Astrocyte (in vitro differentiated cells and primary cell): ENCODE measurements at places on chromosomes 5 and 9.
A peak's percentile ranks its signal among the peaks of the same experiment; 100 is the strongest.

DNA sequence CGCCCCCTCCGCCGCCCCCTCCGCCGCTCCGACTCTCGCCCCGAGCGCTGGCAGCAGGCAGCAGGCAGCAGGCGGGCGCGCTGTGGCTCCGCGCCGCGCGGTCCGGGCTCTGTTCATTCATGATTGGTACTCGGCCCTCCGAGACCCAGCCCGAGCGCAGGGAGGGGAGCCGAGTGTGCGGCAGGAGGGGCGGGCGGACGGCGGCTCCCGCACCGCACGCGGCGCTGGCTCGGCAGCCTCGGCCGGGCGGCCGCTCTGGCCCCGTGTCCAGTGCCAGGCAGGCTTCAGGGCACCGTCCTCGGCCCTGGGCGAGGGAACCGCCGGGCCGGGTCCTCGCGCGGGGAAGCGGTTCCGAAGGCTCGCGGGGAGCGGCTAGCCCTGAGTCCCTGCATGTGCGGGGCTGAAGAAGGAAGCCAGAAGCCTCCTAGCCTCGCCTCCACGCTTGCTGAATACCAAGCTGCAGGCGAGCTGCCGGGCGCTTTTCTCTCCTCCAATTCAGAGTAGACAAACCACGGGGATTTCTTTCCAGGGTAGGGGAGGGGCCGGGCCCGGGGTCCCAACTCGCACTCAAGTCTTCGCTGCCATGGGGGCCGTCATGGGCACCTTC lies at the start of gene KCNIP1:
KCNIP1 (plus strand) TSS at position 31 of the 607 bp plus-strand sequence.
- DNase-seq: no peak

- peak; percentile 61 for DNase-seq
Observed at GRCh38 chr5:17221843-17222636, 4.6 kb downstream of the BASP1 start.

- DNase-seq: no peak
Observed at GRCh38 chr9:78443946-78444345, 147.0 kb downstream of the PSAT1 start.

DNA sequence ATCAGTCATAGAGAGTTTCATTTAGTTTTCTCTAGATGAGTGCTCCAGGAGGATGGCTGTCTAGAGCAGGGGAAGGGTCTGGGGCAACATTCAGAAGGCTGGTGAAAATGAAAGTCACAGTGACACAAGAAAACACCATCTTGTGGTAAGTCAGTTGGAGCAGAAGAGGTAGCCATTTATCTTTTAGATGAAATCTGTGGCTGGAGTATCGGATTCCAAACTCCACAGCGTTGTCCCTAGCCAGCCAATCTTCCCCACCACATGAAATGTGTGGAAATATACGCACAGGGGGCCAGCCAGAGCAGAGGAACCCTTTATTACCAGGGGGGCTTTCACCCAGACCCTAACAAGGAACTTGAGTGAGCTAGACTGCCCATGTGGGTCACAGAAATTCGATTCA lies 15.9 kb upstream of the TNFAIP8 start:
- no peak for DNase-seq

GRCh38 chr9:8419596-8420275 lies 620.2 kb upstream of the DMAC1 start:
- DNase-seq: peak; percentile 29

- DNase-seq: no peak
Observed at GRCh38 chr5:10649666-10650380, 86.0 kb downstream of the ANKRD33B start.

GRCh38 chr5:94802450-94802849 lies 184.0 kb downstream of the SLF1 start:
- no peak for DNase-seq

DNA sequence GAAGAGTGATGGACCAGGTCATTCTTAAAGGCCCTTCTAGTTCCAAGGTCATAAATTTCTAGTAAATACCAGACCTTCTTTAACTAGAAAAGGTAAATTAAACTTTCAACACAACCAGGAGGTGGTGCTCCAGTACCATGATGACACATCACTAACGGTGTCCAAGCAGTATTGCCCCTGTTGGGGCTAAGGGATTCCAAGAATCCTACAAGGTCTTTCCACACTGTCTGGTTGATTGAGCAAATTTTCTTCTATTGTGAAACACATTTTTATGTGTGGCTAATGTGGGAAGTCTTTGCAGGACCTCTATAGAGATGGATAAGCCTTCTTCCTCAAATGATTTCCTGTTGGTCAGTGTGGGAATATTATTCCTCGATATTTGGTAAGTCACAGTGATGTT lies 459.6 kb upstream of the PAPPA start:
- peak; percentile 86 for DNase-seq

DNA sequence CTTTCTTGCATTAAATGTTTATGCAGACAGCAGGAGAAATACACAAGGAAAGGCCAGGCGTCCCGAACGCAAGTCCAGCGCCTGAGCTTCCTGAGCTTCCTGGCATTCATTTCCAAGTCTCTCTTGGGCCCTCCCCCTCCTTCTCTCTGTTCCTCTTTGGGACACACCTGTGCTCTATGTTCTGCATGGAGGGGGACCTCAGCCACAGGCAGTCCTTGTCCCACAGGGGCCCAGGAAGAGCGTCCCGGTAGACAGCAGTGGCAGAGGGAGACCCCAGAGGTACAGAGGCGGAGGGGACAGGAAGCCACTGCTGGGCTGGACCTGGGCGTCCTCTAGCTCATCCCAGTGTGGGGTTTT lies 221.3 kb downstream of the C9orf50 start:
- no peak for DNase-seq

- no peak for DNase-seq
Observed at GRCh38 chr5:94274707-94275106, 343.7 kb downstream of the KIAA0825 start.

GRCh38 chr5:116370149-116370548 lies 204.5 kb downstream of the SEMA6A start:
- DNase-seq: peak; percentile 15

DNA sequence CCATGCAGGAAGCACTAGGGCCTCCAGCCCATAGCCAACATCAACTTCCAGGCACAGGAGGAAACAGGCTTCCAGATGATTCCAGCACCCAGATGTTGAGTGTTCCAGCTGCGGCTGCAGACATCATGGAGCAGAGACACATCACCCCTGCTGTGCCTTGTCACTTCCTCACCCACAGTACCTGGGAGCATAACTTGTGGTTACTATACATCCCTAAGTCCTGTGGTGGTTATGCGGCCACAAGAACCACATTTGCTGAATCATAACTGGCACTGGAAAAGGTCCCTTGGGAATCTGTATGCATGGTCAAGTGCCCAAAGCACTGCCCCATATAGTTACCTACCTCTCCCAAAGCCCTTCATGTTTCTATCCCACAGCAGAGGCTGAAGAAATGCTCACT lies 56.6 kb downstream of the WHRN start:
- DNase-seq: peak; percentile 49

DNA sequence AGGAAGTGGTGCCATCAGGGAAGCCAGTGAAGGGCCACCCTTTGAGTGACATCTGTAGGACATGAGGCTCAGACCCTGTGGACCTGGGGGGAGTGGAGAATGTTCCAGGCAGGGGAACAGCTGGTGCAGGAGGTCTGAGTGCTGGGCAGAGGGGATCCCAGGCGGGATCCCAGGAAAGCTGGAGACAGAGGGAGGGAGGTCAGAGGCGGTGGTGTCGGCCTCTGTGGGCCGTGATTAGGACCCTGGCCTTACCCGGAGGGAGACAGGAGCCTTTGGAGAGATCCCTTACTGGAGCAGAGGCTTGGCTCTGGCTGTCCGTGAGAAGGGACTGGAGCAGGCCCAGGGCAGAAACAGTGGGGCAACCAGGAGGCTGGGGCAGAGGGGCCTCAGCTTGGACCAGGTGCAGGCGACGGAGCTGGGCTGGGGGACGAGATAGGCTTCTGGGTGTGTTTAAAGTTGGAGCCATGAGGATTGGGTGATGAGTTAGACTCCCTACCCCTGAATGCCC lies 12.1 kb upstream of the GRHPR start:
- no peak for DNase-seq

DNA sequence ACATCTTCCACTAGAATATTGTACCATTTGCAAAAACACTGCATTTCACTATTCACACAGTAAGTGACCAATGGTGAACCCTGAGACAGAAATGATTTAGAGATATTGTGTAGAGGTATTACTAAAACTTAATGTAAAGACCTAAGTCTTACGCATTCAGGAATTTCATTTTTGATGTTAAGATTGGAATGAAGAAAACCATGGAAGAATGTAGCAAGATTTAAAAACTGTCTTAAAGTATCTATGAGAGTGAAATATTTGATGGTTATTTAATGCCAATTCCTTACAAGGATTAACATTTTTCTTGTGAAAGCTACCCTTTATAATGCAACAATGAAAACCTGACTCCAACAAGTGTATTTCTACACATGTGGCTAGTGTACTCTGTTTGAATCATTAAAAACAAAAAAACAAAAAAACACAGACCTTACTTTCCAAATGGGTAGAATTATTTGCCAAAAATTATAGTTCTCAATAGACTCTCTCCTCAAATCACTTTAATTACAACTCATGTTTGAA lies 172.0 kb downstream of the NNT start:
- no peak for DNase-seq

GRCh38 chr5:86837610-86838009 lies 219.9 kb downstream of the COX7C start:
- peak; percentile 18 for DNase-seq

DNA sequence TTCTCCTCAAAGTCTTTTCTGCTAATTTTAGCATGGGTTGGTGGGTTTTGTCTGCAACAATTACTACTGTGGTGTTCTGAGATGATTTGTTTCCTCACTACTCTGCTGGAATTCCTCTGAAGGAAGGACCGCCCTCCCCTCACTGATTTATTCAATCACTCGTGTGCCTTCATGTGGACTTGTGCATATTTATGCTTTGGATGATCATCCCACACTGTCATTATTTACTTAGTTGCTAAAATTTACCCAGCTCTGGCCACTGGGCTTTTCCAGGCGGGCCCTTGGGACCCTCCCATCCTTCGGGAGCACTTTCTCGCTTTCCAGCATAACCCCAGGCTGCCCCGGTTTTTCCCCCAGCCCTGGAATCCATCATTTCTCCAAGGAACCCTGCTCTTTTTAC lies 41.7 kb upstream of the NKD2 start:
- no peak for DNase-seq

- no peak for DNase-seq
Observed at GRCh38 chr9:114039484-114039883, 38.6 kb downstream of the AMBP start.

DNA sequence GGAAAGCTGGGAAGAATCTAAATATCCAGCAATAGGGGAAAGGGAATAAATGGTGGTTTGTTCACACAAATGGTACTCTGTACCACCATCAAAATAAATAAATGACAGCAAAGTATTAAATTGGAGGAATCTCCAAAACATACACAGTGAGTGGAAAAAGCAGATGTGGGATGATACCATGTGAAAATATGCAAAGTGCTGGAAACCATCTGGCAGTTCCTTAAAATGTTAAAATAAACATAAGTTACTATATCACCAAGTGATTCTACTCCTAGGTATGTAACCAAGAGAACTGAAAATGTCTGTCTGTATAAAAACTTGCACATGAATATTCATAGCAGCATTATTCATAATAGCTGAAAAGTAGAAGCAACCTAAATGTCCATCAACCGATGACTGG lies 41.9 kb upstream of the TEX48 start:
- DNase-seq: peak; percentile 76

DNA sequence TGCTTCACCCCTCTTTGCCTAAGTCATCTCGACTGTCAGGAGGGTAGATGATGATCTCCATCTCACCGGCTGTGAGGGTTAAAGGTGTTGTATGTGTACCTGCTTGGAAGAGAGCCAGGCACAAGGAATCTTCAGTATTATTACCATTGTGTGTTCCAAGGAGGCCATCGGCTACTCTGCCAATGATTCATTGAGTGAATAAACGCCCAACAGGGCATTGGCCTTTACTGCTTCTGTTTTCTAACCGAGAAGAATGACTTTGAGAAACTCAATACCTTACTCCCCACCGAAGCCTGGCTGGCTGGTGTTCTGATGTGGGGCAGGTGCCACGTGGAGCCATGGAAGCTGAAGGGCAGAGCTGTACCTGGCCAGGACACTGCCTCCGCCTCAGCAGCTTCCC lies 228.8 kb downstream of the SNX18 start:
- DNase-seq: no peak

DNA sequence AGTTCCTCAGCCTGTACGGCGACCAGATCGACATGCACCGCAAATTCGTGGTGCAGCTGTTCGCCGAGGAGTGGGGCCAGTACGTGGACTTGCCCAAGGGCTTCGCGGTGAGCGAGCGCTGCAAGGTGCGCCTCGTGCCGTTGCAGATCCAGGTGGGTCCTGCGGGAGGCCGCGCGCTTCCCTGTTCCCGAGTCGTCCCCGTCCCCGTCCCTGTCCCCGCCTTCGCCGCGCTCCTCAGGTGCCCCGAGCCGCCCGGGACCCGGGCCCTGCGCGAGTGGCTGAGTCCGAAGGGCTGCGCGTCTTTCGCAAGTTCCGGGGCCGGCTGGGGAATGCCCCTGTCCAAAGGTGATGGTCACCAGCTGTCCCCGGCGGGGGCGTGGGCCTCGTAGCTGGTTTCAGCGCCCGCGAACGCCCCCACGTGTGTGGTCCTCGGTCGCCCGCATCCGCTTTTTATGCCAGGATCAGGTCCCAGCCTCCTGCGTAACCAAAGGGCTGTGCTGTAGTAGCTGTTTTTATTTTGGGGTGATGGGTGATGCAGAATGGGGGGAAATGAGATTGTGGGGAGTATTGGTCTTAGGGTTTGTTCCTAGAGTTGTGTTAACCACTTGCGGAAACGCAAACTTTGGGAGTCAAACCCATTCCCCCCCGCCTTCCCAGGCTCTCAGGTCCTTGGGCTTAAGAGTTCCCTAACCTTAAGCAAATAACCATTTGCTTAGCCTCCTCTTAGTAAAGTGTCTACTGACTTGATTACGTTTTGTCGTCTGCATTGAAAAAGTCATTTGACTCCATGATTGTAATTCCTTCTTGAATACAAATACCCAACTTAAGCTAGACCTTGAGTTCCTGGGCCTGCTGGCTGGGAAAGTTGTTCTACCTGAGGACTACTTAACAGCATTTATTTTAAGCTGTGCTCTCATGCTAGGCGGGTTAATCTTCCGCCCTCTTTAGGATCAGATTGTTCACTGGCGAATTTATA lies 663 bp downstream of the ISOC1 start:
- DNase-seq: peak; percentile 11

DNA sequence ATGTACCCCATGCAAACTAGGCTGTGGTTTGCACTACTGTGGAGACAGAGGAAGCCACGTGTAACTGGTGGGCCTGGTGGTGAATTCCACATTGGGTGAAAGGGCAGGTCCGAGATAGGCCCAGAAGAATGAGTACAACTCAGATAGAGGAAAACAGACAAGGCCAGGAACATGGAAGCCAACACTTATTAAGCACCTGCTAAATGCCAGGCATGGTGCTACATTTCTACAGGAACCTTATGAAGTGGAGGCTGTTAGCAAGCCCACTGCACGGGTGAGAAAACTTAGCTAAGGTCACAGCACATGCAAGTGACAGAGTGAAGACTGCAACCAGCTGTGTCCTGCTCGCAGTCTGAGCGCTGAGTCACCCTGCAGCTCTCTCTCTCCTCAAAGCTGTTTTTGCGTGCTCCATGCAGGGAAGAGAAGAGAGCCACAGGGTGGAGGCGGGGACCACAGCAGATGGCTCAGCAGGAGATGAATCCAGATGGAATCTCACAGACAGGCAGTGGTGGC lies 65.5 kb upstream of the SPTLC1 start:
- peak; percentile 77 for DNase-seq
